ENCODE measurements at places on chromosomes 4 and X. TPM values are rescaled to one million over a fixed set of nuclear protein-coding genes. Genes with fewer than 3 reads are reported as not detected.

The SAGE1 gene
- total RNA-seq: not detected

The OTC gene
- not detected for total RNA-seq

The TSPYL2 gene
- total RNA-seq: 23.2 TPM

The TMEM271 gene
- not detected for total RNA-seq

The FAM236B gene
- not detected for total RNA-seq

The TAF7L gene
- total RNA-seq: 0.35 TPM

The GPRIN3 gene
- total RNA-seq: not detected

The GPM6B gene
- total RNA-seq: 0.98 TPM

The EDNRA gene
- 2.4 TPM for total RNA-seq

The CT45A1 gene
- not detected for total RNA-seq

The KCNIP4 gene
- not detected for total RNA-seq

The CFI gene
- total RNA-seq: not detected

The PAGE2 gene
- not detected for total RNA-seq

The CSAG2 gene
- not detected for total RNA-seq

The BEX5 gene
- 0.18 TPM for total RNA-seq

The FGG gene
- not detected for total RNA-seq

The NXF3 gene
- 1.2 TPM for total RNA-seq

The CXCL3 gene
- 28.9 TPM for total RNA-seq

The SPP1 gene
- not detected for total RNA-seq

The IKBKG gene
- total RNA-seq: 34.3 TPM

The MAGEA1 gene
- total RNA-seq: 0.07 TPM

The LAP3 gene
- total RNA-seq: 63.8 TPM

The RNF150 gene
- 0.55 TPM for total RNA-seq

The SEPTIN11 gene
- 39.0 TPM for total RNA-seq

The AMBN gene
- not detected for total RNA-seq

The ZAR1 gene
- total RNA-seq: not detected

The PPP3CA gene
- total RNA-seq: 15.5 TPM

The CSN1S1 gene
- total RNA-seq: not detected

The GLRB gene
- total RNA-seq: 4.1 TPM

The VCX3B gene
- total RNA-seq: 0.26 TPM

The SERTM2 gene
- not detected for total RNA-seq

Data from PC-3 (cell line).